ENCODE measurements at places on chromosomes 16 and 17.

GRCh38 chr17:74531231-74531761 lies at the start of gene CD300LB:
CD300LB (minus strand) TSS chr17:74531475; CDS start chr17:74531350, 125 bp downstream.
- DNase-seq, result peak; percentile 53

GRCh38 chr16:392450-393030 lies 4.5 kb upstream of the NME4 start:
- DNase-seq, result no peak

GRCh38 chr17:66789961-66790437 lies 44.9 kb upstream of the CACNG5 start:
- no peak for DNase-seq

DNA sequence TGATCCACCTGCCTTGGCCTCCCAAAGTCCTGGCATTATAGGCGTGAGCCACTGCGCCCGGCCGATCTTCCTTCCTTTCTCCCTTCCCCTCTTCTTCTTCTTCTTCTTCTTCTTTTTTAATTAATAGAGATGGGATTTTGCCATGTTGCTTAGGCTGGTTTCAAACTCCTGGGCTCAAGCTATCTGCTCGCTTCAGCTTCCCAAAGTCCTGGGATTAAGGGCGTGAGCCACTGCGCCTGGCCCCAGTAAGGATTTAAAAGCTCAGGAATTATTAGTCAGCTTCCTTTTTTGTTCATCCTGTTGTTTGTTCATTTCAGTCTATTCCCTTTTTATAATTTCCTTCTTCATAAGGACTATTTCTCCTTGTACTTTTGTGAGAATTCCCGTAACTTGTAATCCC lies 32.7 kb upstream of the LRRC37A start:
- DNase-seq, result no peak

- DNase-seq, result no peak
Measured at GRCh38 chr16:2160915-2161551, 5.5 kb downstream of the TRAF7 start.

DNA sequence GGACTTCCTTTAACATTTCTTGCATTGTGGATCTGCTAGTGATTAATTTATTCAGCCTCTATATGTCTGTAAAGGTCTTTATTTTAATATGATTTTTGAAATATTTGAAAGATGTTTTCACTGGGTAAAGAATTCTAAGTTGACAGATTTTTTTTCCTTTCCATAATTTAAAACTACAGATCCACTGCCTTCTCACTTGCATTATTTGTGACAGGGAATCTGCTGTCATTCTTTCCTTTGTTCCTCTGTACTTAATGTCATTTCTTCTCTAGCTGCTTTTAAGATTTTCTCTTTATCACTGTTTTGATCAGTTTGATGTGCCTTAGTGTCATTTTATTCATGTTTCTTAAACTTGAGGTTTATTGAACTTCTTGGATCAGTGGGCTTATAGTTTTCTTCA lies 159.9 kb downstream of the CYB561 start:
- DNase-seq, result no peak

DNA sequence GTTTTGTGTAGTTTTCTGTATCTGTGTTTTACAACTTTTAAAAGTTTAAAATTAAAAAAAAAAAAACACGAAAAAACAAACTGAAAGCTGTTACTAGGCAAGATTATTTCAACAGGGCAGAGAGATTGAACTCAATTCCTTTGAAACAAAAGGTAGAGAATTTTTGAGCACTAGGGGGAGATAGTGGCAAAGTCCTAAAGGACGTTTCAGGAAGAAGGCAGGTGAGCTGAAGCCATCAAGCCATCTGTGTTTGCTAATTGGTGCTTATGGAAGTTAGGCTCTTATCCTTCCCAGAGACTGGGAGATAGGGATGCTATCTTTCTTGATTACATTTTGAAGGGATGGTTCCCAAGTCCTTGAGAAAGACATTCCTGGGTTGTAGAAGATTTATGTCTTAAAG lies 70.6 kb upstream of the CLEC3A start:
- DNase-seq, result no peak

GRCh38 chr17:7130621-7131422 lies 16.2 kb upstream of the ASGR2 start:
- no peak for DNase-seq

- no peak for DNase-seq
Measured at GRCh38 chr17:68344701-68345136, 53.4 kb downstream of the ARSG start.

DNA sequence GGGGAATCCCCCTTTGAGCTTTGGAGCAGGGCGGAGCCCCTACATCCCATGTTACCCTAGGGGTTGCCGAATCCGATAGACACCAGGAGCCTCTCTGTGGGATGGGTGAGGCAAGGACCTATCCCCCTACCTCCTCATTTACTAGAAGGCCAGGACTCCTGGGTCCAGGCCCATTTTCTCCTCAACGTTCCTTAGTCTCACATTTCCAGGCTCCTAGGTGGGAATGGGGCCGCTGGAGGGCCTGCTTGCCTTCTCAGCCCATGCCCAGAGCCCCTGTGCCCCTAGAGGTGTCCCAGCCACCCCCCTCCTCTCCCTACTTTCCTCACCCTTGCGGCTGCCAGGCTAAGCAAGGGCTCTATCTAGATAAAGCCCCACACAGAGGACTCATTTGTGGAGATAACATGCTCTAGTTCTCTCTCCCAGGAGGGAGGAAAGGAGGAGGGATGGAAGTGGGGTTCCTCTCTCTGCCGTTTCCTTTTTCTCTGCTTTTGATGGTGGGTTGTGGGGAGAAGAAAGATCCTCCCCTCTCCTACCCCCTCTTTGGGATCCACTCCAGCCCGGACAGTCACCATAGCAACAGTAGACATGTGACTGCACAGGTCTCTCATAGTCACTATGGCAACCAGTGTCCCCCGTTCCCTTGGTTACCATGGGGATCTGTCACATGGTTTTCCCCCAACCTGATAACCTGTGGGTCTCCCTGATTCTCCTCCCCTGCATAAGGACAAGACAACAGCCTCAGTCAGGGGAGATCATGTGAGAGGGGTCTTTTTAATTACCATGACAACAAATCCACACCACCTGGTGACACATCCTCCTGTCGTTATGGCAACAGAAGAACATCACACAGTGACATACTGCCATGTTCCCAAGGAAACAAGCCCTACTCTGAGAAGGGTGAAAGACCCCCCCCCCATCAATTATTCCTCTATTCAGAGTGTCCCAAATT lies 5.2 kb downstream of the CACNA1G start:
- no peak for DNase-seq

GRCh38 chr17:7439462-7440112 lies at the start of gene FGF11:
FGF11 (plus strand) TSS chr17:7439512; CDS start chr17:7439621, 109 bp downstream.
- DNase-seq, result no peak

DNA sequence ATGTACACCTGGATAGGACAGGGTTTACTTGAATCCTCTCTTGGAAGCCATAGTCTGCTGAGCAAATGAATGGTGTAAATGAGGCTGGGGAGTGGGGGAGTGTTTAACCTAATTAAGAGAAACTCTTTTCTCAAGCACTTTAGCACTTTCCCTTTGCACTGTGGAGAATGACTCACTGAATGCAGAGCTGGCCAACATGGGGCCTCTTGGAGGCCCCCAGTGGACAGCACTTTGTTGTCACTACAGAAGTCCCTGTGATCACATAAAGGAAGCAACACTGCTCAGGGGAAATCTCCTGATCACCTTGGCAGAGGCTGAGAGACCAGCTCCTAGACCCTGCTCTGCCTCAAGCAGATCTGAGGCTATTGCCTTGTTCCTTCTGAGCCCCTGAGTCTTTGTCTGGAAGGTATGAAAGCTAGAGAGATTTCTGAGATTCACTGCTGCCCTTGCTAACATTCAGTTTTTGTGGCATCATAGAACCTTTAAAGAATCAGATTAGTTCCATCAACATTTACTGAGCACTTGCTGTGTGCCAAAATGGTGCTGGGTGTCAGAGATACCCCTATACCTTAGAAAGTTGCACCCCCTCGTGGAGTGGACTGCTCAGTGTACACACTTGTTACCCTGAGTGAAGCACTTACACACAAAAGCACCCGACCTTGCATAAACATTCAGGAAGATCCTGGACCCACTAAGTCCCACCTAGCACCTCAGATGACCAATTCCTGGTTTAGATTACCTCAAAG lies 230.1 kb upstream of the CCL2 start:
- no peak for DNase-seq

- DNase-seq, result peak; percentile 80
Measured at GRCh38 chr17:45293413-45294211, 23.2 kb downstream of the MAP3K14 start.

DNA sequence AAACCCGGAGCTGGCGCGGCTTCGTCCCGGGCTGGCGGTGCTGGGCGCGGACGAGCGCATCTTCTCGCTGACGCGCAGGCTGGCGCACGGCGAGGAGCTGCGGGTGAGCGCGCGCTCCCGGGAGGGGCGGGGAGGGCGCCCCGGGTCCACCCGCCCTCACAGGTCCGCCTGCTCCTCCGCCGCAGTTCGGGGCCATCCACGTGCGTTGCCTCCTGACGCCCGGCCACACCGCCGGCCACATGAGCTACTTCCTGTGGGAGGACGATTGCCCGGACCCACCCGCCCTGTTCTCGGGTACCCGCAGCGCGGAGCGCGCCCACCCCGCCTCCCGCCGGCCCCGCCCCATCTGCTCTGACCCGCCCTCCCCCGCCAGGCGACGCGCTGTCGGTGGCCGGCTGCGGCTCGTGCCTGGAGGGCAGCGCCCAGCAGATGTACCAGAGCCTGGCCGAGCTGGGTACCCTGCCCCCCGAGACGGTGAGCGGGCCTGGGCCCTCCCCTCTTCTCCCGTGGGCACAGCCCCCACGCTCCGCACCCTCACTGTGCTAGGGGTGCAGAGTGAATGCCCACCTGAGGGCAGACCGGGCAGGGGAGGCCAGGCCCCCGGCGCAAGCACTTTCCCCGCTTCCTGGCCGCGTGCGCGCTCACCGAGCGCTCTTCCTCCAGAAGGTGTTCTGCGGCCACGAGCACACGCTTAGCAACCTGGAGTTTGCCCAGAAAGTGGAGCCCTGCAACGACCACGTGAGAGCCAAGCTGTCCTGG lies 1.4 kb downstream of the HAGHL start:
- peak; percentile 53 for DNase-seq

DNA sequence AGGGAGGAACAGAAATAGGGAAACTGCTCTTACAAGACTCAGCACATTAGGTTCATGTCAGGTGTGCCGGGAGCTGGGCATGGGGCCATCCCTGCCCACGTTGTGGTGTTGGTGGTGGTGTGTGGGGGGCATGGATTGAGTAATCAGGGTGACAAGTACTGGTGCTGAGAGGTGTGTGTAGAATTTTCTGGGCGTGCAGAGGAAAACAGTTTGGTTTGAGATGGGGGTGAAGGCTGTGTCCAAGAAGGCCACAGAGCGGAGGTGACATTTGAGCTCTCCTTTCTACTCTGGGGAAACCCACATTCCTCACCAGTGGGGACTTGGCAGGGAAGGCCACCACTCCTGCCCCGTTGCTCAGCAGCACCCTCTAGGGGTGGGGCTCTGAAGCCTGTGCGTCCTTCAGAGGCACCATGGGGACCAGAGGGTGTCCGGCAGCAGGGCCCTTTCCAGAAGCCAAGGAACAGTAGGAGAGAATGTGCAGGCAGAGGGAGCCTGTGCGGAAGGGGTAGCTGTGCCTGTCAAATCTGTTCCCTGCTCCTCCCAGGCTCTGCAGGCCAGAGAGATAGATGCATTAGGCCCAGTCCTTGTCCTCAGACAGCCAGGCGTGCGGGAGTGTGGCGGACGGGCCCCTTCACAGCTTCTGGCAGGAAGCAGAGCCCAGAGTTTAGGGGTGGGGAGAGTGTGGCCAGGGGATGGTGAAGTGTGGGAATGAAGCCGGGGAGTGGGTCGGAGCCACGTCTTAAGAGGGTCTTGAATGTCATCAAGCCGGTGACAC lies 48.7 kb upstream of the GSE1 start:
- no peak for DNase-seq

DNA sequence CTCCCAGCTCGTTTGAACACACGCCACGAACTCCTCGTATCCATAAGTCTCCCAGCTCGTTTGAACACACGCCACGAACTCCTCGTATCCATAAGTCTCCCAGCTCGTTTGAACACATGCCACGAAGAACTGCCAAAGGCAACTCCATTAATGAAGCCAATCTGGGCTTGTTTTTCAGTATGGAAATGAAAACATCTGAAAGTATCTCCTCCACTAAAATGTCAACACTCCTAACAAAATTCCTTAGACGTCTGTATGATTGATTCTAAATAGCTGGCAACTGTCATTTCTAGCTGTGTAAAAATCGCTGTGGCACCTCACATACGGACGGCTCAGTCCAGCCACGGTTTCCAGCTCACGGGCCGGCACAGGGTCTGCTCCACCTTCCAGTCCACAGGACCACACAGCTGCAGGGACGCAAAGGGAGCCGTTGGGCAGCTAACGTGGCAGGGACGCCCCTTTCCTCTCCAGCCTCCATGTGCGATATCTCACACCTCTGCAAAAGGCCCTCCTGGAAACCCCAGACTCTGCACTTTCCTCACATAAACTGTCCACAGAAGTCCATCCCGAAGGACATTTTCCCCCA lies 67.1 kb upstream of the METRNL start:
- DNase-seq, result no peak

DNA sequence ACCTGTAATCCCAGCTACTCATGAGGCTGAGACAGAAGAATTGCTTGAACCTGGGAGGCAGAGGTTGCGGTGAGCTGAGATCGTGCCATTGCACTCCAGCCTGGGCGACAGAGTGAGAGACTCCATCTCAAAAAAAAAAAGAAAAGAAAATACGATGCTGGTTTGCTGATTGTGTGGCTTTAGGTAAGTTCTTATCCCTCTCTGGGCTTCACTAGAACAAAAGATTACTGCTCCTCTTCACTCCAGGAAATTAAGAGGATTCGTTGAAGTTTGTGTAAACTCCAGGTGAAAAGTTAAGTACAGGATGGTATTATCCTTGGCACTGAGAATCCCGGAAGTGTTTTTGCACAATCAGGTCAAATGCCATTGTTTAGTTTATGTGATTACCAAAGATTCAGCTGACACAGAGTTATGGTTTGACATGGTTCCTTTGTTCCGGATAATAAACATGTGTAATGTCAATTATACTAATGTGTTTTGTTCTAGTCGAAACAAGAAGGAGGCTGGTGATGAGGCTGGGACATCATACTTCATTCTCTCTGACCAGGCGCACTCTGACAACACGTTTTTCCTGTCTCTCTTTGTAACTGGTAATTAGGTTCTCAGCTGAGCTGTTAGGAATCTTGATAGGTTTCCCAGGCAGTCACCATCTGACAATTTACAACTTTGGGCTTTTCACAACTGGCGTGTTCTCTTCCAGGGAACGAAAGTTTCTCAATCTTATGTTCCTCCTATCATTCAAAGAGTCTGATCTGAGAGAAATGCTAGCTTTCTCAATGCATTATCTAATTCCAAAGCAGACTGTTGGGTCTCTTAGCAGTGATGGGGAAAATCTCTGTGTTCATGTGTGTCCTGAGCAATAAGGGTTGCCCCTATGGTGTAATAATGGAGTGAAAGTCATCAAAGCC lies 10.8 kb upstream of the TAOK1 start:
- no peak for DNase-seq

GRCh38 chr16:55120408-55120807 lies 189.7 kb downstream of the IRX5 start:
- no peak for DNase-seq

All from pancreas (tissue), 10 donors.